Endothelial cell of umbilical vein (primary cell): ENCODE measurements at places on chromosomes 3 and 15. TPM values are rescaled to one million over a fixed set of nuclear protein-coding genes. Genes with fewer than 3 reads are reported as not detected.

Gene SCG5
- total RNA-seq, result 2.1 and 3.3 TPM in 2 replicates

GRCh38 chr3:37887062-37887461 lies 25.4 kb downstream of the CTDSPL start:
- no peak overlapping the region for H3K27ac ChIP-seq
- peaks cover 5% of the 10 kb centered on the region for H3K4me1 ChIP-seq
- no peaks in the 10 kb centered on the region for H3K27me3 ChIP-seq
- no peak for DNase-seq
- H3K4me3 ChIP-seq, result no peak overlapping the region

- no peak for DNase-seq
- no peaks in the 10 kb centered on the region for H3K4me1 ChIP-seq
- peaks cover 2% of the 10 kb centered on the region for H3K27me3 ChIP-seq
- H3K36me3 ChIP-seq, result no peaks in the 10 kb centered on the region
These were observed 113.8 kb upstream of the CCDC54 start for GRCh38 chr3:107263269-107264021.

- no peak for DNase-seq
- no peak overlapping the region for H3K4me3 ChIP-seq
These were observed 30.9 kb upstream of the PCSK6 start for GRCh38 chr15:101520395-101520794.

GRCh38 chr3:101123081-101123480 lies 129.9 kb upstream of the ABI3BP start:
- peaks cover under 1% of the 10 kb centered on the region for H3K4me1 ChIP-seq
- H3K36me3 ChIP-seq, result no peaks in the 10 kb centered on the region
- H3K27me3 ChIP-seq, result no peaks in the 10 kb centered on the region
- H3K27ac ChIP-seq, result no peak overlapping the region
- H3K4me3 ChIP-seq, result no peak overlapping the region
- DNase-seq, result no peak

Gene CPN2
- total RNA-seq, result not detected in 2 replicates

GRCh38 chr3:194328053-194328657 lies 23.0 kb downstream of the CPN2 start:
- H3K4me3 ChIP-seq, result no peak overlapping the region
- H3K27me3 ChIP-seq, result peaks cover 12% of the 10 kb centered on the region
- H3K36me3 ChIP-seq, result no peaks in the 10 kb centered on the region
- H3K27ac ChIP-seq, result no peak overlapping the region
- peaks cover 1% of the 10 kb centered on the region for H3K4me1 ChIP-seq

- H3K27ac ChIP-seq, result no peak overlapping the region
- no peak for DNase-seq
- H3K4me1 ChIP-seq, result no peaks in the 10 kb centered on the region
- H3K27me3 ChIP-seq, result no peaks in the 10 kb centered on the region
- no peak overlapping the region for H3K4me3 ChIP-seq
- H3K36me3 ChIP-seq, result peaks cover 2% of the 10 kb centered on the region
These were observed 114.5 kb downstream of the HERC1 start for GRCh38 chr15:63719281-63719680.

DNA sequence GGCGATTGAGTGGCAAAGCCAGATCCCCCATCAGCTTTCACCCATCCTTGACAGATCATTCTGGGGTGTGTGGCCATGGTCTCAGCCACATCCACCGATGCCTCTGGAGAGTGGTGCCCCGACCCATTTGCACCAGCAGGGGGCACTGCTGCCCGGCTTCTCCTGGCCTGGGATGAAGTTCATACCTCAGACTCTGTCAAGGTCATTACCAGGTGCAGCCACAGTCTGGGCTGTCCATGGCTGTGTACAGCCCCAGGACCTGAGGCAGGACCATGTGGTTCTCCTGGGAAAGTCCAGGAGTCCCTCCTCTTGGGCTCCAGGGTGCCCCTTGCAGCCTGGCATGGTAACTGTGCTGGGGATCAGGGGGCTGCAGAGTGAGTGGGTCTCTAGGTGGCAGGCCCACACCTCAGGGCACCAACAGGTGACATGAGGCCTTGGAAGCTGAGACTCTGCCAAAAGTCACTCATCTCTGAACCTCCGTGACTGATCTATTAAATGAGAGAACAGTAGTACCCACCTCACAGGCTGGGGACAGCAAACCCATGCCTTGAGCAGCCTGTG lies 67.2 kb downstream of the CACNA2D2 start:
- DNase-seq, result peak; percentile 42
- no peak overlapping the region for H3K4me3 ChIP-seq
- H3K36me3 ChIP-seq, result no peaks in the 10 kb centered on the region

Gene CA12
- 1.8 and 5.9 TPM in 2 replicates for total RNA-seq

GRCh38 chr3:134625885-134626741 lies 24.7 kb downstream of the KY start:
- H3K4me3 ChIP-seq, result no peak overlapping the region
- no peaks in the 10 kb centered on the region for H3K4me1 ChIP-seq
- DNase-seq, result no peak
- H3K36me3 ChIP-seq, result no peaks in the 10 kb centered on the region
- no peak overlapping the region for H3K27ac ChIP-seq
